H4 (cell line): ENCODE measurements at places on chromosomes 16 and 17. TPM values are rescaled to one million over a fixed set of nuclear protein-coding genes. Genes with fewer than 3 reads are reported as not detected.

OSGIN1 gene
- total RNA-seq, result 26.1 and 27.3 TPM in 2 replicates

DNA sequence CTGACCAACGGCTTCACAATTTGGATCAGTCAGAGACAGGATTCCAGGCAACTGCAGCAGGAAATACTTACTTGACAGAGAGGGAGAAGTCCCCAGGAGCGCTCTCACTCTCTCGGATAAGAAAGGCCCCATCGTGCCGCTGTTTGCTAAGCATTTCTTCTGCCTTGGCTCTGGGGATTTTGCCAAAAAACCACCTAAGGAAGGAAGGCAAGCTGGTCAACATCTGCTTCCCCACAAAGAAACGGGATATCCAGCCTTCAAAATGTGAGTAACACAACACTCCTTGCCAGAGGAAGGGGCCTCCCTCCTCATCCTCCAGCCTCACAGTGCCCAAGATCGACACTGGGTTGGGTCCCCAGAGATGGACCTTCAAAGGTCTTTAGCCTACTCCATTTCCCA, 36.6 kb upstream of the SLC25A19 start:
- no peak for DNase-seq

- no peak for DNase-seq
Measured at GRCh38 chr17:12261354-12261753, 240.7 kb downstream of the MAP2K4 start.

DNA sequence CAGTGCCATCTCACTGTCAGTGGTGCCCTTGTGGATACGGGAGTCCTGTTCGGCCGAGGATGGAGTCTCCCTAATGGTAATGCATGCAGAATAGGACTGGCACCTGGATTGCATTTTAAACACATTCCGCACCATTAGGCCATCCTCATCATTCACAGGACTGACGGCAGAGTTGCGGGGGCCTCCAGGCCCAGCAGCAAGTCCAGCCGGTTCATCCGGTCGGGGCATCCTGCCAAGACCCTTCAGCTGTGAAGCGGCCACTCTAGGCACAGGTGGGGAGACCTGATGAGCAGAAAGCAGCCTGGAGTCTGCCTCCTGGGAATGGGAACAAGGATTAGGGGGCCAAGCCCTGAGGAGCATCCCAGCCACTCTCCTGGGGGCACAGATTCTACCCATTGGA, 90.3 kb upstream of the XYLT1 start:
- no peak for DNase-seq

GRCh38 chr16:77859493-77860232, 71.3 kb downstream of the VAT1L start:
- DNase-seq, result no peak
